Epithelial cell of prostate (primary cell): ENCODE measurements at places on chromosomes 5 and 9.

GRCh38 chr5:133195250-133195649 is 143.4 kb downstream of the HSPA4 start:
- DNase-seq, result no peak

- no peak for DNase-seq
Measured at GRCh38 chr9:113659039-113659438, 195.5 kb downstream of the RGS3 start.

GRCh38 chr5:140855772-140856674 is at the start of gene PCDHA10:
Gene PCDHA10 (plus strand): TSS chr5:140855897. CDS start chr5:140856049, 152 bp downstream.
- DNase-seq, result no peak

- no peak for DNase-seq
Measured at GRCh38 chr9:76311537-76311936, 82.7 kb downstream of the RFK start.

DNA sequence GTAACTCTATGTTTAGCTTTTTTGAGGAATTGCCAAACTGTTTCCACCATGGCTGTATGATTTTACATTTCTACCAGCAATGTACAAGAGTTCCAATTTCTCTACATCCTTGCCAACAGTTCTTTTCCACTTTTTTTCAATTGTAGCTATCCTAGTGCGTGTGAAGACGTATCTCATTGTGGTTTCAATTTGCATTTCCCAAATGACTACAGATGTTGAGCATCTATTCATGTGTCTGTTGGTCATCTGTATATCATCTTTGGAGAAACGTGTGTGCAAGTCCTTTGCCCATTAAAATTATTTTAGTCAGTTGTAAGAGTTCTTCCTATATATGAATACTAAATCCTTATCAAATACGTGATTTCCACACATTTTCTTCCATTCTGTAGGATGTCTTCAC is 6.5 kb downstream of the SLC25A48 start:
- no peak for DNase-seq

DNA sequence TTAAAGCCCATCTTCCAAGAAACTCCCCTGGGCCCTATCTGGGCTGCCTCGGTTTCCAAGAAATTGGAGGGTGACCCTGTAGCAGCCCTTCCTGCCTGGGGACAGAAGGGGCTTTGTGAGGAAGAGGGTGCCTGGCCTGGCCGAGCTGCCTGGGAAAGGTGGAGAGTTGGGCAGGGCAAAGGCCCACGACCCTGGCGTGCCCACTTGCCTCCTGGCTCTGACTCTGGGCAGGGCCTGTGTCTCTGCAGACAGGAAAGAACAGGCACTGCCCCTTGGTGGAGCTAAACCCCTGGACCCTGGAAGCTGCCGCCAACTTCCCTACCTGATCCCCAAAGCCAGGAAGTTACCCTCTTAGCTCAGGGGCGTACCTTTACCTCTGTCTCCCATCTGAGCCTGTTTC is 149.3 kb downstream of the RGS3 start:
- no peak for DNase-seq

GRCh38 chr9:22208846-22209585 is 199.9 kb upstream of the CDKN2B start:
- DNase-seq, result peak; percentile 65

- DNase-seq, result no peak
Measured at GRCh38 chr5:67510204-67510603, 313.6 kb upstream of the CD180 start.

GRCh38 chr5:157350939-157351801 is 85.2 kb downstream of the CYFIP2 start:
- DNase-seq, result no peak

DNA sequence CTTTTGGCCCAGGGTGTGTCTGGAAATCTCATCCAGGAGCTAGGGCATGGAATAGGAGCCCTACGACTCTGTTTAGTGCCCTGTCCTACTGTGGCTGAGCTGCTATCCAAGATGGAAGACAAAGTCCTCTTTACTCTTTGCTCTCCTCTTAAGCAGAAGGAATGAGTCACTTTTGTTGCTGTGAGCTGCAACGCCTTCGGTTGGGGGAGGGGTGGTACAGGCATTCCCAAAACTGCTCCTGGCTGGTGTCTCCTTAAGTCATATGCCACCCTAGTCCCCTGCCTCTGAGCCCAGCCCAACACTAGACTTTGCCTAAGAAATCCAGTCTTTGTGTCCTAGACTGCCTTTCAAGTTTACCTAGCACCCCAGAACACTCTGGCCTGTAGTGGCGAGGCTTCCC is 99.9 kb downstream of the PRR16 start:
- DNase-seq, result no peak

- no peak for DNase-seq
Measured at GRCh38 chr9:18154661-18155060, 319.3 kb upstream of the ADAMTSL1 start.

GRCh38 chr5:17180864-17181723 is 36.3 kb upstream of the BASP1 start:
- DNase-seq, result peak; percentile 98

DNA sequence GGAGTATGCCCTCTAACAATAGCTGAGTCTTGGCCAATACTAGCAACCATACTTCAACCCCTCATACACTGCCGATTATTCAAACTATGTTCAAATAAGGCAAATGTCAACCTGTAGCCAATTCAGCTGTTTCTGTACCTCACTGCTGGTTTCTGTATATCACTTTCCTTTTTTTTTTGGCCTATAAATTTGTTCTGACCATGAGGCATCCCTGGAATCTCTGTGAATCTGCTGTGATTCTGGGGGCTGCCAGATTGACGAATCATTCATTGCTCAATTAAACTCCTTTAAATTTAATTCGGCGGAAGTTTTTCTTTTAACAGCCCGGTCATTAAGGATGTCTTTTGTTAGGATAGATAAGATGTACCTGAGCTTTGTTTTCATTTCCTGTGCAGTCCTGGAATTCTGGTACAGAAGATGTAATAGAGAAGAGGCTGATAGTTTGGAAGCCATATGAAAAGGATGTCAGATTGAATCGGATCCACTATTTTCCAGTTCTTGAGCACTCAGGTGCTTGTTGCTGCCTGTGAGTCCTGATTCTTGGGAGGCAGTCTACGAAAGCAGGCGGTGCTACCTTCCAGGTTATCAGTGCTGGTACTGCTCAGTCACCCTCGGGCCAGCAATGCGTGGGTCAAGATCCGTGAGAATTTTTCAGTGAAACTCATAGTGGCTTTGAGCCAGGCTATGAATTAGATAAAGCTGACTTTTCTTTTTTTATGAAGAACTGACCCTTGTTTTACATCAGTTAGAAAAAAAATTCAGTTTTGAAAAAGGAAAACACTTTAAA is 106.2 kb upstream of the TUT7 start:
- DNase-seq, result no peak

DNA sequence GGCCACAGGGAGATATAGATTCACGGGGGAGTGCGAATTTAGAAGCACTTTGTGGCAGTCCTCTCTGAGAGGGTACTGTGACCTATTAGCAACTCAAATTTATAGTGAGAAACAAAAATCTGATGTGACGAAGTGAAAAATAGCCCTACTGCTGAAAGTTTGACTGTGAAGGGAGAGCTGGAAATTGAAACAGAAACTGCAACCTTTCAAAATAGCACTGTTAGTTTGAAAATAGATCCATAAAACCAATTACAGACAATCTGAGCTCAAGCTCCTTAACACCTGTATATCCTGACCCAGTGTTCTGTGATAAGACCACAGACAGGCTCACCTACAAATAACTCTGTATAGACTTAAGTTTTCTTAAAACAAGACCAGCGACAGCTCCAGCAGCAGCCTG is 420.1 kb downstream of the IRX1 start:
- DNase-seq, result no peak

DNA sequence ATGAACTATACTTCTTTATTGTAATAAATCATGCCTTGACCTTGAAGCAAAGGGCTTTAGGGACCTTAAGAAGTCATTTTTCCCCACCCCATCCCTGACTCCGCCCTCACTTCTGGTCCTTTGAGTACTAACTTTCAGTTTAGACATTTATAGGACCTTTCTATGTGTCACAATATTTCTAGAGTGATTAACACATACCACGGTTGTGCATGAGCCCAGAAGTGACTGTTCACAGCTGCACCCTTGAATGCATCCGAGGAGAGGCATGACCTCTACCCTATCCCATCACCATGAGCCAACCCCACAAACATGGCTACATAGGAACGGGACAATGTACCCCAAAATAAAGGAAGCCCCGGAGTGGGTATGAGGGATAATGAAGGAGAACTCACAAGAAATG is 160.3 kb downstream of the HSD17B3 start:
- DNase-seq, result no peak

DNA sequence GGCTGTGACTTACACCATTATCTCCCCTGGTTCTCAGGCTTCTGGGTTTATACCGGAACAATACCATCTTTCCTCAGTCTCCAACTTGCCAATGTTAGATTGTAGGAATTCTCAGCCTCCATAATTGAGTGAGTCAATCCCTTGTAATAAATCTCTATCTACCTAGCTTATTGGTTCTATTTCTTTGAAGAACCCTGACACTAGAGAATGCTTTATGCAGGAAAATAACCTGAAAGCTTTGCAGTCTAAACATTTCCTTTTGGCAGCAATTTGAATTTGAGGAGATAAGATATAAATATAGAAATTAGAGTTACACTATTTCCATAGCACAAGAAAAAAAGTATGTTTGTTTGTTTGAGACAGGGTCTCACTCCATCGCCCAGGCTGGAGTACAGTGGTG is 278.1 kb upstream of the CDH18 start:
- no peak for DNase-seq

DNA sequence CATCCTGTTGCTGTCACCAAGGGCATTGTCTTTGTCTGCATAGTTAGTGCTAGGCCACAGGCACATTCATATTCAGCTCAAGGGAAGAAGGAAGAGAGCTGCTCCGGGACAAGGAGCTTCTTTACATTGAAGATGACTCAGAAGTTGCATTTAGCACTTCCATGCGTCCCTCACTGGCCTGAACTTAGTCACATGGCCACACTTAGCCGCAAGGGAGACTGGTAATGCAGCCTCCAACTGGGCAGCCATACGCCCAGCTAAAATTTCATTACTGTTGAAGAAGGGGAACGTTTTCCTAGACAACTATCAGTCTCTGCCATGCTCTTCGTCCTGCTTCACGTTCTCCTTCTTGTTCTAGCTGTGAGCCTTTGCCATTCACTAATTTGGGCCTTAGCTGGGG is 20.0 kb downstream of the ACTL7B start:
- DNase-seq, result peak; percentile 76

- no peak for DNase-seq
Measured at GRCh38 chr5:74638544-74638969, 2.0 kb downstream of the ENC1 start.

DNA sequence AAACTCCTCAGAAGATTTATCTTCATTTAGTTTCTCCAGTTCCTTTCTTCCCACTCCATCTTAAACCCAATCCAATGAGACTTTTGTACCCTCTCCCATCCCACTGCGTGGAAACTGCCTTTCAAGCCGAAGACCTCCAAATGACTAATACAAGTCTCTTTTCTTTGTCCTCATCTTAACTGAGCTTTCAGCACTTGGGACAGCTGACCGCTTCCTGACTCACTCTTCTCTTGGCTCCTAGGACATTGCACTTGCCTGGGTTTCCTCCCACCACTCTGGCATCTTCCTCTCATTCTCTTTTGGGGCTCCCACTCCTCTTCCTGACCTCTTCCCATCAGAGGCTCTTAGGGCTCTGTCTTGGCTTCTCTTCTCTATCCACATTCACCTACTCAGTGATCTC is 243.7 kb downstream of the HSPA4 start:
- no peak for DNase-seq

GRCh38 chr5:158273035-158273434 is 414.1 kb upstream of the CLINT1 start:
- no peak for DNase-seq

DNA sequence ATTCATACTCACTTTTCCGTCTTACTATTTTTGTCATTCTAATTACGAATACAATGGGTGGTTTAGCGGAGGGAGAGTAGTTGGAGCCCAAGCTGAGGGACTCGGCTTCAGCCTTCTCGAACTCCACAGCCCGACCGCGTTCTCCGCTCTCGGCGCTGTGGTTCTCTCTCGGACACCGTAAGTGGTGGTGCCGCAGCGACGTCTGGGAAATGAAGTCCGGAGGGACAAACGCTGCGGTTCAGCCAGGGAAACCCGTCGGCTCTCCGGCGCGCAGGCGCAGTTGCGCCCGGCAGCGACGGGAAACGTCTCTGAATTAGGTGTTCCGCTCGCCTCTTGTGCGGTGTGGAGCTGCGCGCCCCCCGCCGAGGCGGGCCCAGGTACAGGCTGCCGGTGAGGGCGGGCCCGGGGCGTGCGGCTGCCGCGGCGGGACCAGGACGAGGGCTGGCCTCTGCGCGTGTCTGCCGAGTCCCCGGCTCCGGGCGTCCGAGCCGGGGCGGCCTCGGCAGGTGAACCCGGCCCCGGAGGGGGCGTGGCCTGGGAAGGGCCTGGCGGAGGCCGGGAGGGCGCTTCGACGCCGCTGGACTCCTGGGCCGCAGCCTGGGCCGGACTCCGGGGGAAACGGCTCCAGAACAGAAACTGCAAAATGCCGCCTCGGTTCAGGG is at the start of gene ZNF879:
TSS of gene ZNF879 (plus strand) at position 277 of the 662 bp plus-strand sequence. CDS start 1,201 bp downstream, outside the sequence.
- DNase-seq, result peak; percentile 73

DNA sequence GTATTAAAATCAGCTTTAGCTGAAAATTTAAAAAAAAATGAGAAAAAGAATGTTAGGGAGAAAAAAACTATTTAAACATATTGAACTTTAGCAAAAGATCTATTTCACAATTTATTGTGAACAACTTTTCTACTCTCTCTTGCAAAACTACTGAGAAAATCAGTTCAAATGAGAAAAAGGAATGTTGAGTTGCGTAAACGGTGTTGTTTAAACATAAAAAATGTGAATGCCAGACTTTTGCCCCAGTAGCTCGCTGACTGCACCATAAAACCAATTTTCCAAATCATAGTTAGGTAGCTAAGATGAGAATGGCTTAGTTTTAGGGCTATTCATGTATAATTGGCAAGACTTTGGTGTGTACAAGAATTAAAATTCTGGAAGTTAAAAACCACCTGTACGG is 13.4 kb upstream of the RAD23B start:
- DNase-seq, result no peak

DNA sequence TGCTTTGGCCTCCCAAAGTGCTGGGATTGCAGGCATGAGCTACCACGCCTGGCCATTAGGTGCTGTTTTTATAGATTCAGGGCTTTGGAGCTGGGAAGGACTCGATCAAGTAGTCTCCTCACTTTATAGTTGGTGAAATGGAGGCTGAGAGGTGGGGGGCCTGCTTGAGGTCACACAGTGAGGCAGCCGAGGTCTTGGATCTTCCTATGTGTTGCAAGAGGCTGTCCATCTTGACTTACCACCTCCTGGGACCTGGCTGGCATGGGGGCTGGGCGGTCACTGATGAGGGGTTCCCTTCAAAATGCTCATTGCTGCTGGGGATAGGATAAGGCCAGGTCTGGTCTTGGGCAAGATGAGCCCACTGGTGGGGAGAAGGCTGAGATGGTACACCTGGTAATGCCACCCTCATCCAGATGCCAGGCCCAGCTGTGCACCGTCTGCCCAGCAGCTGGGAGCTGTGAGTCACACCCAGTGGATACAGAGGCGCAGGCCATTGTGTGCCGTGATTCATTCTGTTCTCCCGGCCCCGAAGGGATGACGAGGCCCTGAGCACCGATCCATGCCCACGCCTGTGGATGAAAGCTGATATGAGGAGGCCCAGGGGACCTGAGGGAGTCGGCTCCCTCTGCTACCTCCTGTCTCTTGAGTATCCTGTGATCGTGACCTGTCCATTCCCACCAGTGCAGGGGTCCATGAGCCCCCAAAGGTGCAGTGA is 10.5 kb upstream of the NDST1 start:
- peak; percentile 79 for DNase-seq

- no peak for DNase-seq
Measured at GRCh38 chr9:86005253-86005775, 64.4 kb downstream of the NAA35 start.

- no peak for DNase-seq
Measured at GRCh38 chr9:84228130-84228720, 112.3 kb downstream of the SLC28A3 start.

- DNase-seq, result no peak
Measured at GRCh38 chr9:124218438-124218982, 39.2 kb upstream of the NEK6 start.
